PC-3 (cell line): ENCODE measurements at places on chromosomes 11 and 22.

DNA sequence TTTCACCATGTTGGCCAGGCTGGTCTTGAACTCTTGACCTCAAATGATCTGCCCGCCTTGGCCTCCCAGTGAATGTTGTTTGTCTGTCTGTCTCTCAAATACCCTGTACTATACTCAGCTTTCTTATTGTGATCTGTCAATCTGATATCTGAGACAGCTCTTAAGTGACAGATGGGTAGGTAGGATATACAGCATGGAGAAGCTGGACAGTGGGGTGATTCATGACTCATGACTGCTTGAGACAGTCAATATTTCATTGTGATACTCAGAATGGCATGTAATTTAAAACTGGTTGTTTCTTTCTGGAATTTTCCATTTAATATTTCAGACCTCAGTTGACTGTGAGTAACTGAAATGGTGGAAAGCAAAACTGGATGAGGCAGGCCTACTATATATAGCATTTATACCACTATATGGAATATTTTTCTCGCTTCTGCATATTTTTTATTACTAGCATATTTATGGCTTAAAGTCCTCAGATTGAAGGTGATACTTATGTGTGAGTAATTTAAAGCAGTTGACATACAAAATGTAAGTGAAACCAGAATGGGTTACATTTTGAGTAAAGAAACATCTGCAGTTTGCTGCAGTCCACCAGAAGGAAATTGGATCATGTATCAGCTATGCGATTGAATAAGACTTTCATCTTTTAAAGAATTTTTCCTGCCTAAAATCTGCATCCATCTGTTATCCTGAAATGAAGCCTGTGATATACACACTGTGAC is 22.3 kb downstream of the ARHGAP42 start:
- peak; percentile 65 for DNase-seq

DNA sequence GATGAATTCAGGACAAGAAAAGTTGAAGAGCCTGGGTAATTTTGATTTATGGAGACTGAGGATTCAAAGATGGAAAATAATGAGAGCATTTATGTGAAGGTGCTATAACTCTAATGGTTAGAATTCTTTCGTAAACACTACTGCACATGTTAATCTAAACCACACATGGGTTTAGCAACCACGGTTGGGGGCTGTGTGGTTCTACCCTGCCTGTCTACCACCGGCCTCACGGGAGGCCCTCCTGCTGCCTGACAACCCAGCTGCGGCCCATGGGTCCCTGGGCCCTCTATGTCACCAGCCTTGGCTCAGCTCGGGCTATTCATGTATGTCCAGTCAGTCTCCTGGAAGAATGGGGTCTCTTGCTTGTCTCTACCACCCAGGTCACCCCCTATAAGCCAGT is 68.5 kb upstream of the ARFGAP3 start:
- DNase-seq: no peak

DNA sequence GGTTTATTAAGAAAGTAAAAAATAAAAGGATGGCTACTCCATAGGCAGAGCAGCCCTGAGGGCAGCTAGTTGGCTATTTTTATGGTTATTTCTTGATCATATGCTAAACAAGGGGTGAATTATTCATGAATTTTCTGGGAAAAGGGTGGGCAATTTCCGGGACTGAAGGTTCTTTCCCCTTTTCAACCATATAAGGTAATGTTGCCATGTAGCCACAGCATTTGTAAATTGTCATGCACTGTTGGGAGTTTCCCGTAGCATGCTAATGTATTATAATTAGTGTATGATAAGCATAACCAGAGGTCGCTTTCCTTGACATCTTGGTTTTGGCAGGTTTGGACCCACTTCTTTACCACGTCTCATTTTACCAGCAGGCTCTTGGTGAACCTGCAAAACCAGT is 610.4 kb upstream of the B3GAT1 start:
- no peak for DNase-seq

- DNase-seq: no peak
These were observed 1.2 kb downstream of the TUBA8 start for GRCh38 chr22:18111759-18112330.

DNA sequence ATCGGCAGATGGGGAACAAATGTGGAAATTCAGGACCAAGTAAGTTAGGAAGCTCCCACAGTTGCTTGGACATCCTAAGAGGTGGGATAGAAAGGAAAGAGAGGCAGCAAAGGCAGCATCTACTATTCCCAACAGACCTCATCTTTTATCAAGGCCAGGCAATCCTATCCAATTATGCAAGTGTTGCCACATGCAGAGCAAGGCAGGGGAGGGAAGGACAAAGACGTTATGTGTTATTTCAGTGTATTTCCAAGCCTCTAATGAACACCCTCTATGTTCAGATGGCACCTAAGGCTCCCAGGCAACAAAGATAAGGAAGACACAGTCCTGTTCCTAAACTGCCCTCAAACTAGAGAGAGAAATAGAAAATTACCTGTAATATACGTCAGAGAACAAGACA is 9.2 kb downstream of the TIGD3 start:
- no peak for DNase-seq

DNA sequence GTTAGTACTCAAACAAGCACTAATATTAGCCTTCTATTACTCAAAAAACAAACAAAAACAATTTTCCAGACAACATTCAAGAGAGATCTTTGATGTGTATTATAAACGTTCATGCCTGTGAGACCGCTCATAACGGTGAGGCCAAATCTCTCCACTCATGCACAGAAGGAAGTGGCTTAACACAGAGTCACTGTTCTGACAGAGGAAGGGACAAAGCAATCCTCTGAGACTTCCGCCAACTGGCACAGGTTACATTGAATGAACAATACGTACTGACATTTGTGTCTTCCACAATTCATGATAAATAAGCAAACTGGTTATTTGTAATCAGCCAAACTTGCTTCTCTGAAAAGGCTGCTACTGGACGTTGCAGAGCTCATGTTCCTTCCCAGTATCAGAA is 30.5 kb downstream of the CHKA start:
- peak; percentile 39 for DNase-seq

GRCh38 chr22:25903294-25903693 is 161.3 kb downstream of the MYO18B start:
- no peak for DNase-seq

- DNase-seq: no peak
These were observed 55.9 kb upstream of the MN1 start for GRCh38 chr22:27857443-27857842.

DNA sequence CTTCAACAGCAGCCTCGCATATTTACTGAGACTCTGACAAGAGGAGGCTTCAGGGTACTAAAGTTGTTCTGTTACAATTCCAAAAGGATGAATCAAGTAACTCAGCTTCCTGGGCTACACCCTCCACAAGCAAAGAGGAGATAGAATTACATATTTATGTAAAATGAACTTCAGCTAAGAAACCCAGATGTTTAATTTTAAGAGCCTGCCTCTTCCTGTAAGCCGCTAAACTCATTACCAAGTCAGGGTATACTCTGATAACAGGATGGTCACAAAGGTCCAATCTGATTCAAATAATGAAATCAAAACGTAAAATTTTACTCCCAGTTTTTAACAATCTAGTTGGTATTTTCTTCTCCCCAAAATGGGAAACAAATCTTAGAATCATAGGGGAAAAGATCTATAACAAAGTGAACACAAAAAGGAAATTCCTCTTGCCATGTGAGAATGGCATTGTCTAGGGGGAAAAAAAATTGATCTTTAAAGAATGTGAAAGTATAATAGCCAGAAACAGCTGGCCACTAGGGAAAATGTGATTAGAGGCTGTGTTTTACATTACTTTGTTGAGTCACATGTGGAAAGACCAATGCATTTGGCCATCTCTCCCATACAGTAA is 30.9 kb downstream of the CHEK2 start:
- peak; percentile 79 for DNase-seq

- DNase-seq: no peak
These were observed 19.8 kb downstream of the SAA1 start for GRCh38 chr11:18285841-18286240.

DNA sequence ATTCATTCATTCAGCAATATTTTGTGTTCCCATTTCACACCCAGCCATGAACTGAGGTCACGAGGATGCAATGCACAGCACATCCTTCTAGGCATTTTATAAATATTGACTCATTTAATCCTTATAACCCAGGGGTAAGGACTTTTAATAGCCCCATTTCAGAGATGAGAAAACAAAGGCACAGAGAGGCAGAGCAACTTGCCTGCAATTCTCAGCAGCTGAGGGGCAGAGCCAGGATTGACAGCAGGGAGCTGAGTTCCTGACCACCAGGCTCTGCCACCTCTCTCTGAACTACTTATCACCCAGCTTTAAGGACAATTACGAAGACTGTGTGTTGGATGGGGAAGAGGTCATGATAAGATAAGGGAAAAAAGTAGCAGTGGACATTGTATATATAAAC is 12.8 kb upstream of the FGF3 start:
- no peak for DNase-seq

DNA sequence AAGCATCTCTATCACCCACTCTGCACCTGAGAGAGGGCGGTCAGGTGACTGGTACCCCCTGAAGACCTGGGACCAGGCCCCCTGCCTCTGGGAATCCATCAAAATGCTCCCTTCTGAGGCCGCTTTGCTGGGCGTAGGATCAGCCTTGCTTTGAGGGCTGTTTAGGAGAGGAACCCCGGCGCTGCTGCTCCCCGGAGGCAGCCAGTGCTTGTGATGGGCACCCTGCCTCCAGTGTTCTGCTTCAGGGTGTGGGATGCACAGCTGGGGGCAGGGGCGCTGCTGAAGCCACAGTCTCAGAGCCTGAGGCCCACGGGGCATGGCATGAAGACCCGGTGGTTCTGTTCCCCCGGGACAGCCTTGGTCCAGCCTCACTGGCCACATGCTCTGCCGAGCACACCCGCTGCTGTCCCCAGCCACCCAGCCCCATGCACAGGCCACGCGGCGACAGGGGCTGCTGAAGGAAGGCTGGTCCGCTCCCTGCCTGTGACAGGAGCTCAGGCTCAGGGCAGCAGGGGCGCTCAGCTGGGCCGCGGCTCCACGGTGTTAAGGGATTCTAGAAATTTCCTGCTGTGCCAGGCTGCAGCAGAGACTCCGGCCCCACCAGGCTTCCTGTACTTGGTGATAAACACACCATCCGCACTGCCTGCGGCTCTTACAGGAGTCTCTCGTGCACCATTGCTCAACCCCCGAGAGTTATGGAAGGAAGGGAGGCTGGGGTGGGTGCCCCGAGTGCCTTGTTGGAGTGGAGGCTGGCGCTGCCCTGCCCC is 91.0 kb downstream of the KCNQ1 start:
- no peak for DNase-seq

- no peak for DNase-seq
These were observed 31.8 kb downstream of the SLCO2B1 start for GRCh38 chr11:75182664-75183063.

DNA sequence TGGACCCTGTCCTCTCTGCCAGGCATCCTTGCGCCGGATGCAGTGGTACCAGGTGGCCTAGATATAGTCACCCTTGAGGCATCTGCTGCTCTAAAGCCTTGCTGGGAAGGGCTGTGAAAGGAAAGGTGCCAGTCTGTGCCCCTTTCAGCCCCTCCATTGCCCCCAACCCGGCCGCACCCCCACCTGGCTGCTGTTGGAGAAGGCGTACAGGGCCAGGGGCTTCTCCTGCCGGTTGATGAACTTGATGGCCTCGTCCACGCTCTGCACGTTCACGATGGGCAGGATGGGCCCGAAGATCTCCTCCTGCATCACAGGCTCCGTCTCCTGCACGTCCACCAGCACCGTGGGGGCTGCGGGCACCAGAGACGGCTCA is 10.2 kb downstream of the ALDH3B2 start:
- no peak for DNase-seq

DNA sequence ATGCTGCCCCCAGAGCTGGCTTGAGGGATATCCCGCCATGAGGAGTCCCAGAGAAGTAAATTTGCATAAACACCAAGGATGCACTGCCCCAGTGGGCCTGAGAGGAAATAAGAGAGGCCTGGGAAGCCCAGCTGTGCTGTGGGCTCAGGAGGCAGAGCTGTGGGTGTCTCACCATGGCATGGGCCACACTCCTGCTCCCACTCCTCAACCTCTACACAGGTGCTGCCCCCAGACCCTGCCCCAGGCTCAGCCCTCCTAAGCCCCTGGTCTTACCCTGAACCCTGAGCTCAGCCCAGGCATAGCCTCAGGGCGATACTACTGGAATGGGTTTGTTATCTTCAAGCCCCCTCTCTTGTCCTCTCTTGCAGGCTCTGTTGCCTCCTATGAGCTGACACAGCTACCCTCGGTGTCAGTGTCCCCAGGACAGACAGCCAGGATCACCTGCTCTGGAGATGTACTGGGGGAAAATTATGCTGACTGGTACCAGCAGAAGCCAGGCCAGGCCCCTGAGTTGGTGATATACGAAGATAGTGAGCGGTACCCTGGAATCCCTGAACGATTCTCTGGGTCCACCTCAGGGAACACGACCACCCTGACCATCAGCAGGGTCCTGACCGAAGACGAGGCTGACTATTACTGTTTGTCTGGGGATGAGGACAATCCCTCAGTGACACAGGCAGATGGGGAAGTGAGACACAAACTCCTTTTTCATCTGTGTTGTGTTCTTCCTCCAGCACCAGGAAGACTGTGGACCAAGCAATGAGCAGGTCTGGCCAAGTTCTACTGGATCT is 59.9 kb downstream of the GGTLC2 start:
- no peak for DNase-seq

DNA sequence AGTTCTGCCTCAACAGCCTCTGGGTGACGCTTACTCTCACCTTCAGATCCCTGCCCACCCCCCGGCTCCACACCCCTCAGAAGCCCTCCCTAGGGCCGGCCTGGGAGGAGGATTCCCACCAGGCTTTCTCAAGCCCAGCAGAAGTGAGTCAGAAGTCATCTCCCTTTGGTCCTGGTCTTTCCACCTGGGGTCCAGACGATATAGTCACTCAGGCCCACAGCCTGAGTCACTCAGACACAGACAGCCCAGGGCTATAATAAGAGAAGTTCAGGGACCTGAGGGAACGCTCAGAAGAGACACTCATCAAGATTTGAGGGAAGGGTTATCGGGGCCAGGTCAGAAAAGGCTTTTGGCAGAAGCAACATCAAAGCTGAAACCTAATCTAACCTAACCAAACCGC is 127.1 kb downstream of the SPATA19 start:
- DNase-seq: no peak

DNA sequence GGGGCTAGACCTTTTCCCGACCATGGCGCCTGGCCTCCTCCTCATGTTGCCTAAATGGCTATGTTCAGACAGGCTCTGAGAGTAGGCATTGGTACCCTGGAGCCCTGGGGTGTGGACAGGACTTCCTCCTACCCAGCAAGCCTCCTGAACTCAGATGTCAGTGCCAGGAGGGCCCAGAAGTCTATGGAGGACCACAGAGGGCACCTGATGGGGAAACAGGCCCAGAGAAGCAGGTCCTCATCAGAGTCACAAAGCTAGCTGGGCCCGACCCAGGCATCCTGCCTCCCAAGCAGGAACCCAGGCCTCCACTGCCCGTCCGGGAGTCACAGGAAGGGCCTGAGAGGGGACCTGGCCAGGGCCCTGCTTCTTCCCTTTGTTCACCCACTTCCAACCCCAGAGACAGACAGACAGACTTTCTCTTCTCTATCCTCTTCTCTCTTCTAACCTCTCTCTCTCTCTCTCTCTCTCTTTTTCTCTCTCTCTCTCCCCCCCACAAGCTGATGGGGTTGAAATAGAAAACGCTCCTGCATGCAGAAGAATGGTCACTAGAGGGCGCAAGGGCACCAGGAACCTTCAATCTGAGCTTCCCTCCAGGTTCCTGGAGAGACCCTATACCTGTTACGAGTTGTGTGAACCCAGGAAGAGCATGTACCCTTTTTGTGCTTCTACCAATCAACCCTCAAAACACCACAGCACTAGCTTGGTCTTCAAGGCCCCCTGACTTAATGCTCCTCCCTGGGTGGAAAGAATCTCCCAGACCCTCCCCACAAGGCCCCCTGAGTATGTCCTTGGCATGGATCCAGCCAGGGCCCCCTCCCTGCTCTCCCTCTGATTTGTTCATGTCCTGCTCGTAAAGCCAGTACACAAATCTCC is 27.1 kb downstream of the ARAP1 start:
- DNase-seq: peak; percentile 95

GRCh38 chr11:133816146-133816870 is 29.0 kb downstream of the SPATA19 start:
- DNase-seq: no peak
